ENCODE measurements at places on chromosomes 1 and 21.

DNA sequence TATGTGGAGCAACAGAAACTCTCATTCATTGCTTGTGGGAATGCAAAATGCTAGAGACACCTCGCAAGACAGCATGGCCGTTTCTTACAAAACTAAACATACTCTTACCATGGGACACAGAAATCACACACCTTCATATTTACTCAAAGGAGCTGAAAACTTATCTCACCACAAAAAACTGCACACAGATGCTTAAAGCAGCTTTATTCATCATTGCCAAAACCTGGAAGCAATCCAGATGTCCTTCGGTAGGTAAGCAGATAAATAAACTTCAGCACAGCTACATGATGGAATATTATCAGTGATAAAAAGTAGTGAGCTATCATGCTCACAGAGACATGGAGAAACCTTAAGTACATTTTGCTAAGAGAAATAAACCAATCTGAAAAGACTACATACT, 124.3 kb downstream of the RERE start:
- DNase-seq = no peak

DNA sequence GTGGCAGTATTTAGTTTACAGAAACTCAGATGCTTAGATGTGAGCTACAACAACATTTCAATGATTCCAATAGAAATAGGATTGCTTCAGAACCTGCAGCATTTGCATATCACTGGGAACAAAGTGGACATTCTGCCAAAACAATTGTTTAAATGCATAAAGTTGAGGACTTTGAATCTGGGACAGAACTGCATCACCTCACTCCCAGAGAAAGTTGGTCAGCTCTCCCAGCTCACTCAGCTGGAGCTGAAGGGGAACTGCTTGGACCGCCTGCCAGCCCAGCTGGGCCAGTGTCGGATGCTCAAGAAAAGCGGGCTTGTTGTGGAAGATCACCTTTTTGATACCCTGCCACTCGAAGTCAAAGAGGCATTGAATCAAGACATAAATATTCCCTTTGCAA, 59.7 kb upstream of the ZNF326 start:
- no peak for DNase-seq

- DNase-seq = no peak
Observed at GRCh38 chr21:46454634-46455390, 3.9 kb upstream of the DIP2A start.

DNA sequence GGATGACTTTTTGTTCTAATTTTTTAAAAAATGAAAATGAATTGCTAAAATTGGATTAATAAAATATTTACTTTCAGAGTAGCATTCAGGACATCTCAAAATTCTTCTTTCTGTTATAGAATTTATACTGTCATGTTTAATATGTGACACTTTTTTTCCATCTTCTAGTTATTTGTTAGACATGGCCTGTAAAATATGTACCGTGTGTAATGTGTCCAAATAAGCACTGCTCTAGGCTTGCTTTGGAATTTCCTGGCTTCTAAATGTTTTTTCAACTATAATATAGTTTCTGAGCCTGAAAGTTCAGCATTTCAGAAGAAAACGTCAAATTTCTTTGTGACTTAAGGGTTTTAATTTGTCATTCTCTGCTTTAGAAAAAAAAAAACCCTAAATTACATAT, 243.6 kb downstream of the DNM3 start:
- no peak for DNase-seq

DNA sequence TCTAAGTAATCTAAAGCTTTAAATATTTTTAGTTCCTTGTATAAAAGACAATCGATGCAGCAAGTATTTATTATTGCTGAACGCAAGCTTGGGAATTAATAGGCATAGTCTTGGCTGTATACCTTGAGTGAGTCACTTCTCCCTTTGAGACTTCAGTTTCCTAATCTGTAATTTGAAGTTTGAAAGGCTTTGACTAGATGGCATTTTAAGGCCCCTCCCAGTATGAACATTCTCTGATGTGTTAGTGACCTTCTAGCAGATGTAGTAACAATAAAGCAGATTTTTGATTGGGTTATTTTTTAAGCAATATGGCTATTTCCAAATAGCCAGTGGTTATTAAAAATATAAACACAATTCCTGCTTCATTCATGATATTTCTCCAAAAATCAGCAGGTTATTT, 58.2 kb downstream of the DUSP10 start:
- no peak for DNase-seq

DNA sequence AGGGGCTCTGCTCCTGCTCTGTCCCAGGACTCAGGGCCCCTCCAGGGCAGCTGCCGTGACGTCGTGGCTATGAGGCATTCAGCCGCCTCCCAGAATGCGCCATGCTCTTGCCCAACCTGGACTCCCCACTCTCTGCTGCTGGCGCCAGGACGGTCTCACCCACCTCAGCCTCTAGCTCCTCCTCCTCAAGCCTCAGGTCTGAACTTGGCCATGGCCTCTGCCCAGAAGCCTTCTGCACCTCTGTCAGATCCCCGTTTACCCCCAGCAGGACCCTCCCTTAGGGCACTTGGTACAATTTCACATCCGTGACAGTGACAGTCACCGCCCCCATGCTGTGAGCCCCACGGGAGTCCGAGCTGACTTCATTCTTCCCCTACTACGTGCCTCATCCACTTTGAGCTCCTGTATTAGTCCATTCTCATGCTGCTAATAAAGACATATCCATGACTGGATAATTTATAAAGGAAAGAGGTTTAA, 4.9 kb downstream of the CSTB start:
- DNase-seq = no peak

DNA sequence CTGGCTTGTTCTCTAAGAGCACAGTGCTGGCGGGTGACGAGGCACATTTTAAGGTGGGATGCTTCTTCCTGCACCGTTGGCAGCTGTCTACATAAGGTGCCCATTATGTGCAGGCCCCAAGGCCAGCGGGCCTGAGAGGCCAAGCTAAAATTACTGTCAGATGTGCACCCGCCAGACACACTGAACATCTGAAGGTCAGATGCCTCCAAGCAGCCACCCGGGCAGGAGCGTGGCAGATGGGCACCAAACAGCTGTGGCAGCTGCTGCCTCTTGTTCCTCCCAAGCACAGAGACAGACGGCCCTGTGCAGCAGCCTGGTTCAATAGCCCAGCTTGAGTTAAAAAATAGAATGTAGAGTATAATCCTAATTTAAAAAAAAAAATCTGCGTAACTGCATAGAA, 211.9 kb upstream of the EDN2 start:
- no peak for DNase-seq

DNA sequence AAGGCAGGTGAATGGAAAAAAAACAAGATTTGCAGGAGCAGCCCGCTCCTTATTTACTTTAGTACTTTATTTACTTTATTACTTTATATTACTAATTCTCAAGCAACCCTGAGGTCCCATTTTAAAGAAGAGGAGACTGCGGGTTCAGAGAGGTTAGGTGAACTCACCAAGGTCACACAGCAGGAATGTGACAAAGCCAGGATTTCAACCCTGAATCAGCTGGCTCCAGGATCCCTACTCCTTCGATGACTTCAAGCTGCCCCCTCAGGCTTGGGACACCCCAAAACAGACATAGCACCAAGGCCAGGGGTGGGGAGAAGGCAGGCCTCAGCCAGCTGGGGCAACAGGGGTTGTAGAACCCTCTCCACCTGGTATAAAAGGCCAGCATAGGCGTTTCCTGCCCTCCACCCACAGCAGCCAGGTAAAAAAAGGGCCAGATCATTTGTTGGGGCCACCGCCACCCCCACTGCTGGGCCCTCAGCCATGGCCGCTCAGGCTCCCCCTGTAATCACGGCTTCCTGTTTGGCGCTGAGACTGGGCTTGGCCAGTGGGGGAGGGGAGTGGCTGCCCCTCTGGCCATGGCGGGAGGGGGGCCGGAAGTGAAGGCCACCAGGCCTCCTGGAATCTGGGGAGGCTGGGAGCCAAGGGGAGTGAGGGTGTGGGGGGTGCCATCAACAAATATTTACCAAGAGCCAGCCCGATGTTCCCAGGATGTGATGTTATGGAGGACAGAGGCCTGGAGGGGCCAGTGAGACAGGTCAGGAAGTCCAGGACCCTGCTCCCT, 6.6 kb downstream of the SDC3 start:
- DNase-seq = no peak

DNA sequence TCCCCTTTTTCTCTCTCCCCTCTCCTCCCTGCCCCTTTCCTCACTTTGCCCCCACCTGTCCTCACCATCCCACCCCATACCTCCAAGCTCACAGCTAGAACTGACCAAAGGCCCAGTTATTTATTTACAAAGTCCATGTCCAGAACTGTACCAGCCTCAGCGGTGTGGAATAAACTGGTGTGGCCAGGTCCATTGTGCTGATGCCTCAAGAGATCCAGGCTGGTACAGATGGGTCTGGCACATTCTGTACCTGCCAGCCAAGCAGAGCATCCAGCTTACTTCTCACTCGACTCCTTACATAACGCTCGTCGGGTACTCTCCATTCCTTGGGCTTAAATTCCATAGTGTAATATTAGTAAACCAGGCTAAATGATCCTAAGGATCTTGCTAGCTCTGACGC, 11.8 kb downstream of the PDZK1IP1 start:
- no peak for DNase-seq

DNA sequence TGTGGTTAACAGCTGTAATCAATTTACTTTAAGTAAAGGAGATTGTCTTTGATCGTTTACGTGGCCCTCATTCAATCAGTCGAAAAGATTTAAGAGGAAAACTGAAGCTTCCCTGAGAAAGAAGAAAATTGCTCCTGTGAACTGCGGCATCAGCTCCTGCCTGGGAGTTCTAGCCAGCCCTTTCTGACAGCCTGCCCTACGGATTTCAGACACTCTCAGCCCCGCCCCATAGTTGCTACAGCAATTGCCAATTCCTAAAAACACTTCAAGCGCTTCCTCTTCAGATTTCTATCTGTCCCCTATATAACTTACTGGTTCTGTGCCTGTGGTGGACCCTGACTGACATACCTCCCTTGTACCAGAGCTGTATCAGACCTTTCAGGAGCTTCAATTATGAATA, 277.6 kb downstream of the DSCAM start:
- no peak for DNase-seq

DNA sequence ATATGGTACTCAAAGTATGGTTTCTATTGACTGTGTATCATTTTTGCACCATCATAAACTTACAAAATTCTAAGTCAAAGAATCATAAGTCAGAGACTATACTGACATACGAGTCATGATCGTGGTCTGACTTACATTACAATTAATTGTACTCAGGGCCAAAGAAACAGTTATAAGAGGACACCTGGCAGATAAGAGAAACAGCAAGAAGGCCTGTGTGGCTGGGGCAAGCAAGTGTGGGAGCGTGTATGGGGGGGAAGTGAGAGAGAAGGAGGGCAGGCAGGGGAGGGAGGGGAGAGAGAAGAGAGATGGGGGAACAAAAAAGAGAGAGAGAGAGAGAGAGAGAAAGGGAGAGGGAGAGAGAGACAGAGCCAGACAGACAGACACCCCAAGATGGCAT, 70.9 kb downstream of the RERE start:
- DNase-seq = no peak
